ENCODE measurements at places on chromosomes 7 and 10.

DNA sequence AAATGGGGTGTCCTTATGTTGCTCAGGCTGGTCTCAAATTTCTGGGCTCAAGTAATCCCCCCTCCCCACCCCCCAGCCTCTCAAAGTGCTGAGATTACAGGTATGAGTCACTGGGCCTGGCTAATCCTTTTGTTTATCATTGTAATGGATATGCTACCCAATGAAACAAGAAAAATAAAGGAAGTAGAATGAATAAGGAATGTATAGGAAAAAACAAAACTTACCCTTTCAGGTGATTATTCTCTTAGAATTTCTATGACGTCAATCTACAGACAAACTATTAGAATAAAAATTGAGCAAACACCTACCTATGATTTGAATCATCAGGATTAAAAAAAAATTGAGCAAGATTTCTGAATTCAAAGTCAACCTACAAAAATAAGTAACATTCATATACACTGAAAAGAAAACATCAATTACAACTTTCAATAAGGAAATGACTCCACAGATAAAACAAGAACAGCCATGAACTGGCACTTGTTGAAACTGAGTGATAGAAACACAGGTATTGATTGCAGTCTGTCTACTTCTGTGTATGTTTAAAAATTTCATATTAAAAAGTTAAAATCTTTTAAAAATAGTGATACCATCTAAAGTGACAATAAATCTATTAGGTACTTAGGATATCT lies 12.2 kb downstream of the ADAM12 start:
- no peak for DNase-seq

GRCh38 chr7:93097388-93097787 lies 20.4 kb downstream of the SAMD9 start:
- no peak for DNase-seq

GRCh38 chr10:65325913-65326312 lies 1599.9 kb upstream of the LRRTM3 start:
- DNase-seq: no peak

GRCh38 chr10:77456414-77456813 lies 181.2 kb downstream of the KCNMA1 start:
- DNase-seq: no peak

GRCh38 chr10:59358576-59358975 lies 3.8 kb downstream of the FAM13C start:
- no peak for DNase-seq

DNA sequence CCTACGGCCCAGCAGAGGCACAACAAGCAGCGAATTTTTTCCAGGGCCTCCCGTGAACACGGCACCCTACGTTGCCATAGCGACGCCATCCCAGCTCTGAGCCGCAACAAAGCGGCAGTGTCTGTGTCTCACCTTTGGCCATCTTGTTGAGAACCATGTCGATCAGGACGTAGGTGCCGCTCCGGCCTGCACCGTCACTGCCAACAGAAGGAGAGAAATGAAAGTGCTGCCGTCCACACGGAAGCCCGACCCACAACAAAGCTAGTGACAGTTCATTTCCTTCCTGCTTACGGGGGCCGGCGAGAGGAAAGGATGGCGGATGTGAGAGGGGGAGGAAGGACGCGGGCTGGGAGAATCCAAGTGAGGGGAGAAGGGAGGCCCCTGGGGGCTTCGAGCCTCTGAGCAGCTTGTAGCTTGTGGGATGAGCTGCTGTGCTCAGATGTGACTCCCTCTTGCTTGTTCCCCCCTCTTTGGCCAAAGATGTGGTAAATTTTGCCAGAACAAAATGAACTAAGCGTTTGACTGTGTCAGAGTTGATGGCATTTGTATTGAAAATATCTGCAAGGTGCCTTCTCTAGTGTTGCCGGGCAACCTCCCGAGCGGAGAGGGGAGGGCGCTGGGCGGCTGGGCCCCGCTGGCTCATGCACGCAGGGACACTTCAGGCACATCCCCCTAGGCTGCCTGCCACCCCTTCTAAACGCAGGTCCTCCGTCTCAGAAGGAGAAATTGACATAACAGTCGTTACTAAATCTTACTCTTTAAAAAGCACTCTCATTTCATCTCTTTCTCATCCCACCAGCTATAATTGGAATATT lies 232.2 kb downstream of the DNAJB6 start:
- DNase-seq: no peak

GRCh38 chr10:59852670-59853069 lies 53.7 kb downstream of the CCDC6 start:
- no peak for DNase-seq

GRCh38 chr10:20769481-20769880 lies 127.6 kb downstream of the NEBL start:
- no peak for DNase-seq

GRCh38 chr7:79037001-79037400 lies 416.5 kb downstream of the MAGI2 start:
- no peak for DNase-seq

DNA sequence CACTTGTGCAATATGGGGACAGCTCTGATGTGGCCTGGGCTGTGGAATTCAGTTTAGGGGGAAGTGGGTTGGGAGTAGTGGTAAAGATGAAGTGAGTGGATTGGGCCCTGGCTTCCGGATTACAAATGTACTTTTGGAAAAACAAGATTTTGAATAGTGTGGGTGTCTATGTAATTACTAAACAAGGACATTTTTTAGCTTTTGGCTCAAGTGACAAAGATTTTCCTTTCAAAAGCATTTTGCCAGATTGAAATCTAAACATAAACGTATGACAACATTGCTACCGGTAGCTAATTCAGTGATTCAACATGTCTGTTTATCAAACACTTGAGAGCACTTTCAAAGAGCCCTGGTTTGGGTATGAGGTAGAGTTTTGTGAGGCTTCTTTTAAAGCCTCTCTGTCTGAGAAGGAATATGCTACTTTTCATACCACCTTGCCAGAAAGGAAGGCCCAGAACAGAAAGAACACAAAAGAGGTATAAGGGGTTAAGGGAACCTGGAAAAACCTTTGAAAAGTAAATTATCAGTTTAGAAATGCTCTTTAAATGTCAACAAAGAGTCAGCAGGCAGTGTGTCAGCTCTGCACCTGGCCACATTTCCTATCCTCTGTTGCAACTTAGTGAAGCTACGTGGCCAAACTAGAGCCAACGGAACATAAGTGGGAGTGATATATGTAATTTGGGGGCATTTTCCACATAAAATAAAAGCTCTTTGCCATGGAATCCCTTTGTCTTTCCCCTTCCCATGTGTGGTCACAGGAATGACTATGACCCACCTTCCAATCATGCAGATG lies 516.1 kb downstream of the NRG3 start:
- no peak for DNase-seq

DNA sequence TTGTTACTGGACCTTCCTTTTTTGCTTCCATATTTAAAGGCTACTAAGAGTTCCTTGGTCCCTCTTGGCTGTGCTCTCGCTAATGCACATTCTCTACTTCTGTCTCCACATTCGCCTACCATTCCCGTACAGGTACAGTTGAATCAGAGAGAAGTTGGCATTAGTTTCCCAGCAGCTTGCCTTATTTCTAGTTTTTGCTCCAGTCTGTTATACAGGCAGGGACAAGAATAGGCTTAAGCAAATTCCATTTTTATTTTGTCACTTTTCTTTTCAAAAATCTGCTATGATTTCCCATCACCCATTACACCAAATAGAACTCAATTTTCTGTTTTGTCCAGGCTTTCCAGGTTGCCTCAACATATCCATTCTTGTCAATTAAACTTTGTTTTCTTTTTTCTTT lies 29.9 kb downstream of the DYNC1I1 start:
- no peak for DNase-seq

- DNase-seq: no peak
Measured at GRCh38 chr7:102306916-102307677, 20.4 kb downstream of the SH2B2 start.

DNA sequence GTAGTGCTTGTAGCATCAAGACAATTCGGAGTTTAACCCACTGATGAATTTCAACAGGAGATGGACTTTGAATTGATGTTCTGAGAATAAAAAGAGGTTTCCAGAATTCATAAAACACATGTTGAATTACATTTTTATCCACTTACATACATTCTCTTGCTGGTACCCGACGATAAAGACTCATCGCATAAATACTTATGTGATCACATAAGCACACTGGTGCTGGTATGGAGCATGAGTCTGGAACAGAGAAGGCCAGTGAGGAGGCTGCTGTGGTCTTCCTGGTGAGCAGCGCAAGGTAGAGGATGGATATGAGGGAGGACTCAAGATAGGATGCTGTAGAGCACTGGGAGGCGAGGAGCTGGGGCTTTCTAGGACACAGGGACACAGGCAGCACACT lies 109.0 kb downstream of the RNF216 start:
- no peak for DNase-seq

DNA sequence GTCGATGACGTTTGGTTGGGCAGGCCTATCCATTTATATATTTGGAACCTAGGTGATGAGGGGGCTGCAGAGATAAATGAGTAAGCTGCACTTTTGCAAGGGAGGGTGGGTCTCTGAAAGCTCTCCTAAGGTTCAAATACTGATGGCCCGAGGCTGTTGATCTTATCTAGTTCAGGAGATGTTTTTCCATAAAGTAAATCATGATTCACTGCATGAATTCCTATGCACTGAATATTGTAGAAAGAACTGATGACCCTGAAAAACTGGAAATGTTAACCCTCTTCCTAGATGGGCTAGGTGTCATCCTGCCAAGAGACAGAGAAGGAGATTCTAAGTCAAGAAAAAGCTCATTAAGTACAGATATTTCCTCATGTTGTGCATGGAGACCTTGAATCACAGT lies 459.9 kb downstream of the PLXNA4 start:
- DNase-seq: no peak

DNA sequence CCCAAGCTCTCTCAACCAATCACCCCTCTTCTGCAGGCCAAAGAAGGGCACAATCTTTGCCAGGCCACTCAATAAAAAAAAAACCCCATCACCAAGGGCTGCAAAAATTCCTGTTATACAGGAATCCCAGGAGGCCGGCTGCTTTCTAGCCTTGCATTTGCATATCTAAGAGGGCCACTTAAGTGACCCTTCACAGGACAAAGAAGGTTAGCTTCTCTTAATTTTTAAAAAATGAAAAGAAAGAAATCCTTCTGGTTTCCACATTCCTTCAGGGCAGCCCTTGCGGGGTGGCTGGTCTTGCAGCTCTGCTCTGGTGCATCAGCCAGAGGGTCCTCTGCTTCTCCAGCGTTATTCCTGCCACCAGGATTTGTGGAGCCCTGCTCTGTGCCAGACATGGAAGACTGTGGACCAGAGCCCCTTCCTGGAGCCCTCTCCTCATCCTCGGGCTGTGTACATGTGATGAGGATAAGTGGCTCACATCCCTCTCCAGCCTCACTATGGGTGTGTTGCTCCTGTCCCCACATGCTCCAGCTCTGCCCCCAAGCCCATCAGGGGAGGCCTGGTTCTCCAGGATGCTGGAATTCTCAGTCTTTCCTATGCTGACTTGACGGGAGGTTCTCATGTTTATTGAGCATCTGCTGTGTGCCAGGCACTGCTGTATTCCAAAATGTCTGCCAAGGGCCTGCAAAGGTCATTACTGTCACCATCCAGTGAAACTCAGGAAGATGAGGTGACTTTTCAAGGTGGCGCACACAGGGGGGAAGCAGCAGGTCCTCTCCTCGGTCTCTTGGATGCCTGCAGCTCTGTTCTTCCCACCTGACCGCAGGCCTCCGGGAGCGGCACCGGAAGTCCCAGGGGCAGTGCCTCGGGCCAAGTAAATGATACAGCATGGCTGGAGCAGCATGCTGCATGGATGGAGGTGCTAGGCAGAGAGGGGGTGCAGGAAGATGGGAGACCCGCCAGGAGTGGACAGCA lies 67.7 kb downstream of the ARHGAP22 start:
- DNase-seq: no peak
